ENCODE measurements at places on chromosomes 5 and 9.

DNA sequence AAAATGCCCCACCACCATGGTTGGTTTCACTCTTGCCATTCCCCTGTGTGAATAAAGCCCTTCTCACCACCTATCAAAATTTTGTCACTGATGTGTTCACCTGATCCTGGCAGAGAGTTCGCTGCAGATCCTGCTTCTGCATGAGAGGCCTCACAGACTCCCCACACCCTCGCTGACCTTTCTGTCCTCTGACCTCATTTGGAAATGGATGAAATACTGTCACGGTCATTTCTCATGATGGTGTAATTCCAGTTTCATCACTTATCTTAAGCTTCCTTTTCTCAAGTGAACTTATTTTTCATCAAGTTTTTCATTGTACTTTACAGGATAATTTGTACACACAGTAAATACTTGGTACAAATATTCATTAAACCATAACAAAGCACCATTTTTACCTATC is 131.3 kb downstream of the FRMD3 start:
- DNase-seq = no peak

- DNase-seq = no peak
These were observed at the start of gene SH3GL2 for GRCh38 chr9:17578911-17579793. TSS of gene SH3GL2 (plus strand) at chr9:17579066.

GRCh38 chr5:145407300-145408047 is 427.7 kb downstream of the PRELID2 start:
- DNase-seq = no peak

- DNase-seq = no peak
These were observed 727 bp downstream of the SMAD5 start for GRCh38 chr5:136133222-136133921.

GRCh38 chr5:108650997-108651396 is 96.7 kb upstream of the FER start:
- no peak for DNase-seq

DNA sequence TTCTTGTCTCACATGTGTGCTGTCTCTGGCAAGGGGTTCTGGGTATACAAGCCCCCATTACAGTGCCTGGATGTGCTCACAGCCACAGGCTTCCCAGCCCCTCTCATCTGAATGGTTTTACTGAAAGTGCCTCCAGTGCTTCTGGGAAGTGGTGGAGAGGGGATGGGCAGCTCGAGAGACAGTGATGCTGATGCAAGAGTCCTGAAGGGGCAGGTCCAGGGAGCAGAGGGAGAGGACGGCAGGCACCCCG is 93.5 kb downstream of the PHF2 start:
- no peak for DNase-seq

- no peak for DNase-seq
These were observed 106.7 kb downstream of the SERINC5 start for GRCh38 chr5:80149161-80149609.

- no peak for DNase-seq
These were observed 77.7 kb downstream of the FOXD1 start for GRCh38 chr5:73370640-73371583.

- DNase-seq = no peak
These were observed 161.0 kb downstream of the SPATA31D1 start for GRCh38 chr9:82149501-82149946.

DNA sequence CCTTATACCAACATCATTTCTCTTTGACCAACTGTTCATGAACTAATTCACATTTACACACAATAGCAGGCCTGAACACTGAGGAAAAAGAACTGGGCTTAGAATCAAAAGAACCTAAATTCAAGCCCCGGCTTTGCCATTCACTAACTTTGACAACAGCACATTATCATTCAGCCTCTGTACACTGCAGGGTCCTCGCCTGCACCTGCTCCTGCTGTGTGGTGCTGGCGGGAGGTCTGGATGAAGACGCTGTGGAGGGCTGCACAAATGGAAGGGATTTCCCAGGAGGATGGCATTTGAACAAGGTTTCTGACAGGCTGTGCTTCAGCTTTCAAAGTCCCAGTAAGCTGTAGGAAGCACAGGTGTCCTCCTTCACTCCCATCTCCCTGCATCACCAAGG is 151.2 kb downstream of the ZDHHC21 start:
- DNase-seq = no peak

DNA sequence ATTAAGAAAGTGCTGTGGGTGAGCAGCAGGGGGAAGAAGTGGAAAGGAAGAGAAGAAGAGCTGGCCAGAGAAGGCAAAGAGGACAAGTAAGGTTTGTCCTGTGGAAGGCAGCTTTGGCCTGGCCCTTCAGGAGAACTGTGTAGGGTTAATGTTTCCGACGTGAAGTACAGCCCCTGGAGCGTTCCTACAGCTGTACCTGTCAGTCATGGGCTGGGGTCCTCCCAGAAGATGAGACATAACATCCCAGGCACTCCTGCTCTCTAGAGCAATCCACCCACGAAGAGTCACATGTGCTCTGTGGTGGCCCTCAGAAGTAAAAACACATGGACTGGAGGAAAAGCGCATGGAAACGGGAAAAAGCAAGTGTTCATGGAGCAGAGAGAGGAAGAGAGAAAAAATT is 237.4 kb downstream of the CAAP1 start:
- DNase-seq = no peak

DNA sequence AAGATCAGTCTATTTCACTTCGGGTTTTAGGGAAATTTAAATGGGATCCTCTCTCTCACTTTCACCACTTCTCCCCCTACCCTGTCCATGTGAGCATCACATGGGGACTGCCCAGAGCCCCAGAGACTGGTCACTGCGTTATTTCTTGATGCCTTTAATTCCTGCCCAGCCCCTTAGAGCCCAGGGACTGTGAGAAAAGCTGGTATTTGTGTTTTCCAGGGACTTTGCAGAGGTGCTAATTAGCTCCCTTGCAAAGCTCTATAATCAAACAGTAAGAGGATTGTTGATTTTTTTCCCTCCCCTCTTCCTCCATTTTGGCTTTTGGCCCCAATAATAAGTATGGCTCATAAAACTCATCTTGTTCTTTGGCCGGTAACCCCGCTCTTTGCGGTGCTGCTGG is 35.6 kb downstream of the NTRK2 start:
- DNase-seq = no peak

GRCh38 chr5:138789771-138790242 is 36.6 kb downstream of the CTNNA1 start:
- DNase-seq = no peak

GRCh38 chr5:134509308-134510040 is 16.0 kb upstream of the JADE2 start:
- no peak for DNase-seq

GRCh38 chr5:147898875-147899401 is 7.4 kb downstream of the C5orf46 start:
- no peak for DNase-seq

DNA sequence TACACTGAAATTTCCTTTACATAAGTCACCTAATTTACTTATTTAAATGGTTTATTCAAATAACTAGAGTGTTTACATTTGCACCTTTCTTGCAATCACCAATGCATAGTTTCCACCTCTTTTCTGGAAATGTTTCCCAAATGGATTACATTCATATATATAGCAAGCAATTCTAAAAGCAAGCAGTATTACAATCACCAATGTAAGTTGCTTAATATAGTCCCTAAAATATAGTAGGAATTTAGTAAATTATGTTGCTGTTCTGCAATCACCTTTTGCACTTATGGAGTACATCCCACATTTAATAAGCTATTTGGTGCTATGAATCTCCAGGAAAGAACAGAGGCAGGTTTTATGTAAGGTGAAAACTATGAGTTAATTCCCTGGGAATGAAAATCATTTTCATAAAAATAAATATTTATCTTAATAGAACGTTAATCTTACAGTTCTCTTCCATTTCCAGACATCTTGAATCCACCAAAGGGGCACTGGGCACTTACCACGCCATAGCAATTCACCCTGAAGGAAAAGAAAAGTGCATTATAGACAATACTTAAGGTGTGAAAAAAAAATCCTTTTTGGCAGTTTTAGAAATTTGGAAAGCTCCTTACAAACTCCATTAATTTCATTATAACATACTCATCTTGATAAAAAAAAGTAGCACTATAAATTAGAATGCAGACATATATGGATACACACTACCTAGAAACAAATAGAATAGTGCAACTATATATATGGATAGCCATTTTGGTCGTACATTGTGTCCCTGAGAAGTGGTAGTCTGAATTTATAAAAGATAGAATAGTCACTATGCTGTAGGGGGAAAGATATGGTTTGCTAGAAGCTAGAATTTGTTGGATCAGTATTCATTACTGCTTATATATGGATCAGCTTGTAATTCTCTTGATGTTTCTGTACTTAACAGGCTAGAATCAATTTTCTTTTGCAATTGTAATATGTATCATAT is 47.1 kb downstream of the ALDH1A1 start:
- no peak for DNase-seq

GRCh38 chr9:113609562-113610318 is 146.2 kb downstream of the RGS3 start:
- no peak for DNase-seq

DNA sequence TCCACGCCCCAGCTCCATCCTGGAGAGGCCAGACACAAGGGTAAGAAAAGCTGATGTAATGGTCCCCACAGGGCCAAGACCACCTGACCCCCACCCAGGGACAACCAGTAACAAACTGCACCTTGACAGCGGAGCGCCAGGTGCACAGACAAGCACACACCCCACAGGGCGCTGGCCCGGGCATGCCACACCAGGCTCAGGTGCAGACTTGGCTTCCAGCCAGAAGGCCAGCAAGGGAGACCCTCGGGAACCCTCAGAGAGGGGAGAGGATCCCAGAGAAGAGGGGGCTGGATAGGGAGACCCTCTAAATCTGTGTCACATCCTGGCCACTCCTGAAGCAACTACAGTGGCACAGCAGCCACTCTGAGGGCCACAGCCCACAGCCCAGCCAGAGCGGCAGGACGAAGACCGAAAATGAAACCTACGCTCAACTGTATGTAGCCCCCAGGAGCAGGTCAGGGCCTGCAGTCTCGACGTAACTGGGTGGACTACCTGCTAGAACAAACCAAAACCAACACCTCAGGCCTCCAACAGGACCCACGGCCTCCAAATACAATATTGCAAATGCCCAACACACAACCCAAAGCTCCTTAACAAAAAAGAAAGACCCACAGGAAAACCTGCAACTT is 18.5 kb downstream of the CAMSAP1 start:
- DNase-seq = no peak

GRCh38 chr5:80881726-80882125 is 78.4 kb upstream of the RASGRF2 start:
- no peak for DNase-seq

DNA sequence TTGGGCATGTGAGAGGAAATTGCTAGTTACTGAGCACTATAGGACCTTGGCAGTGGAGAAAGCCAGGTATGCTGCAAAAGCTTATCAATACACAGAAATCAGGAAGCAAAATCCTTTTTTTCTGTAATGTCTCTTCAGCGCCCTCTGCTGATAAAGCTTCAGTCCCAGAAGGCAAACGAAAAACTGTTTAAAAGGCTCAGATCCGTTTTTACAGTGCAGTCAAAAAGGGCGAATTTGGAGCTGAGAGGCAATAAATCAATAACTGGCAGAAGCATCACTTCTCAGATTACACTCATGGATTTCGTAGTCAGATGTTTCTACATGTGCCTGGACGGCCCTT is 1.1 kb upstream of the MAN2A1 start:
- DNase-seq = peak; percentile 11

DNA sequence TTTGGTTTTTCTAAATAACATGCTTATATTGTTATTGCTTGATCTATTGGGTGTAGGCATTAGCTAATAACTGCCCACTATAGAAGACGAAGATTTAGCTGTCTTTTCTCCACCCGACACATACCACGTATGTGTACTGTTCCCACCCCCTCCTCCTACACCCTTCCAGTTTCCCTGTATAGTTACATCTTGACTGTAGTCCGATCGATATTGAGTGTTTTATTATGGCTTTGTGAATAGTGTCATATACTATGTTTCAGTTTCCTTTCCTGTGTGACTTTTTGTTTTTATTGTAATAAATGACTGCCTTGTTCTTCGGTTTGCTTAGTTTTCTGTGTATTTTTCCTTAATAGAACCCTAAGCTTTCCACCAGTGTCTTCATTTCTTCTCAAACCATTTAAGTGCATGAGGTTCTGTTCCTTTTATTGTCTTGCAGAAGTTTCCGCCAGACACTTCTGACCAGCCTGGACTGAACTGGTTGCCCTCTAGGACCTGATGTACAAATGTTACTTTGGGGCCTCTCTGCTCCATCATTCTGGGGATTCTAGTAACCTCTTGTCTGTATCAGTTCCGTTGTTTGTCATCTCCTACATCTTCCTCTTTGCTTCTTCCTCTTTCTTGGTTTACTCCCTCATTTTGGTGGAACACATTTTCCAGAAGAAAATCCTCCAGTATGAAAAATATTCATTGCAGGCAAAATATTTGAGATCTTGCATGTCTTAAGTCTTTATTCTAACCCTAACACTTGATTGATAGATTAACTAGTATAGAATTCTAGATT is 61.8 kb downstream of the PRKACG start:
- no peak for DNase-seq

DNA sequence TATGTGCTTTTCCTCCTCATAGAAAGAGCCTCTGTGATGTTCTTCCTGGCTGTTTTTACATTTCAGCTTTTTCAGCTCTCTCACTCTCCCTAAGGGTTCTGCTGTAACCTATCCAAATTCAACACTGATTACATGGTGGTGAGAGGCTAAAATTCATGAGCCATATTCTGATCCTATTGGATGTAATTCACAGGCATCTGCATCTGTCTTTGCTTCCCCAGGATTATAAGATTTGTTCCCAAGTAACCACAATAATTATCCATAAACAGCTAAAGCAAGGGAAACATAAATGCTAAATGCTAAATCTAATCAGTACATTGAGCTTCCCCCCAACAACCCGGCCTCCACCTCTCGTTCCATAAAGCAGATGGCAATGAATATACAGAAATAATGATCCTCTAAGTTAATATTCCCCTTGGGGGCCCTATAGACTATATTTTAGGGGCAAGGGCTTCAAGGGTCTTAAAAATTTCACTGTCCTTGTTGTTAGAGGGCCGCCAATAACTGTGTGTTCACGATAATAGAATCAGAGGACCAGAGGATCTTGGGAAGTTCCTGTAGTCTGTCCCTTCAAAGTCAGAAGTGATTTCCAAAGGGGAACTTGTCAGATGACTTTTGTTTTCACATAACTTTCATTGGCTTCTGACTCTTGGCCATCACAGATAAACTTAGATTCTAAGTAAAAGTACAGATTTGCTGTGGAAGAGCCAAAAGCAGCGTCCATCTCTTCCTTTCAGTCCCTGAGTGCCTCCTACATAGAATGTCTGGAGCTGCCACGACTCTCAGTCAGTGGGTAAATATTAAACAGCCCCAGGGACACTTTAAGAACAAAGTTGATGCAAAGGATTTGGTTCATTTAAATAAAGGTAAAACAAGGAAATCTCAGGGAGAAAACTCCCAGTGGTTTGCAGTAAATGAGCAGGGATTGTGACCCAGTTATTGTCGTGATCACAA is 125.6 kb downstream of the ALDH1A1 start:
- DNase-seq = no peak

- no peak for DNase-seq
These were observed 1.6 kb upstream of the ZNF608 start for GRCh38 chr5:124747791-124748686.

DNA sequence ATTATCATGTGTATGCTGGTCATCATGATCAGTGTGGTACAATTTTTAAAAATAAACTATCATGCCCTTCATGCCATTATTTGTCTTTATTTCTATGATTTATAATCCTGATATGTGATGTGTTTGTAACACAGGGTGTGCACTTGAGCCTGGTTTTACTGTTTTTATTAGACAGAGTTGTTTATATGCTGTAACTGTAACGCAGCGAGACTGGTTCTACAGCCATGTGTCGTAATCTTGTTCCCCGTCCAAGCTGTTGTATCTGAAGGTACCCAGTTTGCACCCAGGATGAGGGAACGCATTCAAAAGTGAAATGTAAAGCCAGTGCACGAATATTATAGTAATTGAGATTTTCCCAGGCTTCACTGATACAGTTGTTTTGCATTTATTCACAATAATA is 28.2 kb downstream of the SNX18 start:
- no peak for DNase-seq

GRCh38 chr5:175842951-175843793 is 28.2 kb upstream of the CPLX2 start:
- no peak for DNase-seq

Measured in activated CD4-positive, alpha-beta T cell treated with anti-CD3 and anti-CD28 coated beads for 24 hours (primary cell).